ENCODE measurements at places on chromosomes 4 and X. TPM values are rescaled to one million over a fixed set of nuclear protein-coding genes. Genes with fewer than 3 reads are reported as not detected.

- DNase-seq = peak; percentile 98
These were observed 435 bp upstream of the MXD4 start for GRCh38 chr4:2262145-2262943.

DNA sequence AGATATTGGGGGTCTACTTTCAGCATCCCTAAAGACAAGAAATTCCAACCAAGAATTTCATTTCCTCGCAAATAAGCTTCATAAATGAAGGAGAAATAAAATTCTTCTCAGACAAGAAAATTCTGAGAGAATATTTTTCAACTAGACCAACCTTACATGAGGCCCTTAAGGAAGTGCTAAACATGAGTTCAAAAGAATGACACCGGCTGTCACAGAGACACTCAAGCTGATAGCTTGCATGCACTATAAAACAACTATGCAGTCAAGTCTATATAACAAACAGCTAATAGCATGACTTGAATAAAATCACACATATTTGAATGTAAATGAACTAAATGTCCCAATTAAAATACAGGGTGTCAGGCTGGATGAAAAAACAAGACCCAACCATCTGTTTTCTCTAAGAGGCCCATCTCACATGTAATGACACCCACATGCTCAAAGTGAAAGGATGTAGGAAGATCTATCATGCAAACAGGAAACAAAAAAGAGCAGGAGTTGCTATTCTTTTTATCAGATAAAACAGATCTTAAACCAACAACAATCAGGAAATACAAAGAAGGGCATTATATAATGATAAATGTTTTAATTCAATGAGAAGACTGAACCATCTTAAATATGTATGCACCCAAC lies 27.2 kb downstream of the FAAH2 start:
- DNase-seq = no peak

DNA sequence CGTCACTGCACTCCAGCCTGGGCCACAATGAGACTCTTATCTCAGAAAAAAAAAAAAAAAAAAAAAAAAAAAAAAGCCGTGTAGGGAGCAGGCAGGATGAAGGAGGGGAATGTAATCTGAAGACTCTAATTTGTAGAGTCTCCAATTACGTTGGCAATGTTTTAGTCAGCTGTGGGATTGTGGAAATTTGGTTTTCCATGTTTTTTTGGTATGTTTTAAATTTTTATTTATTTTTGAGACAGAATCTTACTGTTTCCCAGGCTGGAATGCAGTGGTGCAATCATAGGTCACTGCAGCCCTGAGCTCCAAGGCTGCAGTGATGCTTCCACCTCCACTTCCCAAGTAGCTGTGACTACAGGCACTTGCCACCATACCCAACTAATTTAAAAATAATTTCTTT lies 56.5 kb downstream of the NSD2 start:
- DNase-seq = no peak

GRCh38 chrX:153502131-153502530 lies 7.4 kb downstream of the BGN start:
- DNase-seq = no peak

- no peak for DNase-seq
These were observed 5.9 kb downstream of the MAGEA11 start for GRCh38 chrX:149717803-149718202.

DNA sequence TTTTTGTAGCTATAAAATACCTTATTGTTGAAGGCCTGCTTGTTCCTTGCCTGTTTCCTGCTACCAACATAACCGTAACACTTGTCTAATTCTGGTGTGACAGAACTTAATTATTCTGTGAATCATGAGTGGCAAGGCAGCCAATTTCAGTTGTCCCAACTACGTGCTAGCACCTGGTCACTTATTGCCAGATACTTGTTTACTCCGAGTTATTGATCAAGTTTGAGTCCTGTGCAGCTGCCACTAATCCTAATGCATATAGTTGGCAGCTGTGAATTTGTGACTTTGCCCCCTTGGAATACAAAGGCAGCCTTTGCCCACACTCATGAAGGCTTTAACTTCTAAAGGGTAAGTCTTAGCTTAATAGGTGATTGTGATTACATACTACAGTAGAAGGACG lies 7.8 kb upstream of the RNF128 start:
- DNase-seq = no peak

DNA sequence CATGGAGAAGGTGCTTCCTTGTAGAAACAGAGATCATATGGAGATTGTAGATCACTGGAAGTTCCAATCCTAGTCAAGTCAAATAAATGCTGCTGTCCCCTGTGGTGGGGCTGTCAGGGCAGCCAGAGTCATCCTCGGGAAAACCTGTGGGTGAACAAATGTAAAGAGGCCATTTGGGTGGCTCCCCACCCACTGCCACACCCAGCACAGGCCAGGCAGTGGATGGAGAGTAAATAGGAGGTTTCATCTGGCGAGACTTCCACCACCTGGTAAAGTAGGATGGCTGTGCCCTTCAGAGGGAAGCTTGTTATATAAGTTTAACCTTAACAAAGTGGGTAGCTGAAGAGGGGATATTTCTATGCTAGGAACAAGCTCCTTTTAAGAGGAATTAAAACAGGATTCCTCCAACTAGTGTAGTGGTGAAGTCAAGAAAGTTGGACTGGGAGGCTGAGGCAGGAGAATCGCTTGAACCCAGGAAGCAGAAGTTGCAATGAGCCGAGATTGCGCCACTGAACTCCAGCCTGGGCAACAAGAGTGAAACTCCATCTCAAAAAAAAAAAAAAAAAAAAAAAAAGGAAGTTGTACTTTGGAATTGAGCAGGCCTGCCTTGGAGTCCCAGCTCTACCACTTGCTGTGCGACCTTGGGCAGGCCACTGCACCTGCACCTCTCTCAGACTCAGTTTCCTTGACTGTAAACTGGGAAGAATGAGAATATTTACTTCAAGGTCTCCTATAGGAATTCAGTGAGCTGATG lies 273.7 kb downstream of the PTTG2 start:
- no peak for DNase-seq

DNA sequence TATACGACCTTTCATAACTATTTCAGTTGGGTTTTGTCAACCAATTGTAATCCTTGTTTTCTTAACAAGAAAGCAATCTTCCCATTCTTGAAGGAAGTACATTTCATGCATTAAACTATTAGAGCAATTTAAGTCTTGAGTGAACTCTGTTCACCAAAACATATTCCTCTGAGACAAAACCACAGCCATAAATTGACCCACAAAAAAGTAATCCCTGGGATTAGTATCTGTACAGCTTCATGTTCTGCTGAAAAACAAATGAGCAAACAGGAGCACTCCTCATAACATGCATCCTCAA lies 207.0 kb upstream of the PDE5A start:
- DNase-seq = no peak

Gene HSFX3
- total RNA-seq = not detected

Gene CAPN6
- total RNA-seq = not detected
